ENCODE measurements at places on chromosomes 5 and 9.

DNA sequence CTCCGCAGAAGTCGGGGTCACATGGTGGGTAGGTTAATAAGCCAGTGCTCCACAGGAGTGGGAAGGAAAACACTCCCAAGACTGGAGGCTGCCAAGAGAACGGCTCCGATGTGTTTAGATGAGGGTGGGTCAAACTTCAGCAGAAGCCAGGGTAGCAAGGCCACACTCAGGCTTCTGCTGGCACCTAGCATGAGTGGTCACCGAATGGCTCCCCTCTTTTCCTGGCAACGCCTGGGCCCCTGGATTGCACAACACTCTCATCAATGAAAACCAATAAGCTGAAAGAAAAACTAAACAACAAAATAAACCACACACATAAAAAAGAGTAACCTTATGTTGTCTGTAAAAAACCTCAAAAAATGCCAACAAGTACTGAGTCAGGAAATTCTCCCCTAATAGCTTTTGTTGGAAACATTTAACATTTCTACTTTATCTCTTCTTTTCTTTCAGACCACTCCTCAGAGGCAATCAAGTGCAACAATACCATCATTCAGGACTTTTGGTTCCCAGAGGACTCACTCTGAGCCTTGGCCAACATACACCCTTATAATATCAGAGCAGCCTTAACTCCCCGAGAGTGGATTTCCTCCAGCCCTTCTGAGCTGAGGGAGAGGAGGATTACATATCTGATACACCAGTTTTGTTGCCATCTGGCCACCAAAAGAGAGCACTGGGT is 279.9 kb downstream of the ENC1 start:
- no peak for DNase-seq

- peak; percentile 59 for DNase-seq
These were observed 38.9 kb downstream of the CDH6 start for GRCh38 chr5:31232273-31232888.

- DNase-seq = no peak
These were observed 131.2 kb downstream of the FBN2 start for GRCh38 chr5:128406803-128407202.

- peak; percentile 87 for DNase-seq
These were observed 26.6 kb upstream of the CRB2 start for GRCh38 chr9:123329329-123329955.

DNA sequence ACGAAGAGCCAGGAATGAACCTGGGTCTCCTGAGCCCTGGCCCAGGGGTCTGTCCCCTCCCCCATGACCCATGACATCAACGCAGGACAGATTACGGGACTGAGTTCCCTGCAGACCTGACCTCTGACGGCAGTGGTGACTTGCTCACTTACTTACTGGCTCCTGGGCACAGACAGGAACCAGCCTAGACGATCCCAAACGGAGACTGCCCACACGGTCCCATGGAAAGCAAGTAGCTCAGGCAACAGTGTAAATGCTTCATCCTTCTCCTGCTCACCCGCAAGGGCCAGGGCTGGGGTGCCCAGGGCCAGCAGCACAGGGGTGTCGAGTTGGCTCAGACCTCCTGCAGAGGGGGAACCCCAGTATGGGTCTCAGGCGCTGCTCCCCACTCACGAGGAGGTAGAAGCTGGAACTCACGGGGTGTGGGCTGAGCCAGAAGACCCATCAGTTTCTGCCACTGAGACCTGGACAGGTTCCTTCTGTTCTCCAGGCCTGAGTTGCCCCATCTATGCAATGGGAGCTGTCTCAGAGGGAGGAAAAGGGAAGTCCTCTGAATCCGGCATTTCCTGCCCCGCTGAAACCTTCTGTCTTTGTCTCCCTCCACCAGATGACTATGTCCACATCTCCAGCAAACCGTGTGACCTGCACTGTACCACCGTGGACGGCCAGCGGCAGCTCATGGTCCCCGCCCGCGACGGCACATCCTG is 5.6 kb downstream of the ADAMTSL2 start:
- peak; percentile 71 for DNase-seq

GRCh38 chr5:3075309-3075708 is 323.8 kb upstream of the IRX2 start:
- no peak for DNase-seq

DNA sequence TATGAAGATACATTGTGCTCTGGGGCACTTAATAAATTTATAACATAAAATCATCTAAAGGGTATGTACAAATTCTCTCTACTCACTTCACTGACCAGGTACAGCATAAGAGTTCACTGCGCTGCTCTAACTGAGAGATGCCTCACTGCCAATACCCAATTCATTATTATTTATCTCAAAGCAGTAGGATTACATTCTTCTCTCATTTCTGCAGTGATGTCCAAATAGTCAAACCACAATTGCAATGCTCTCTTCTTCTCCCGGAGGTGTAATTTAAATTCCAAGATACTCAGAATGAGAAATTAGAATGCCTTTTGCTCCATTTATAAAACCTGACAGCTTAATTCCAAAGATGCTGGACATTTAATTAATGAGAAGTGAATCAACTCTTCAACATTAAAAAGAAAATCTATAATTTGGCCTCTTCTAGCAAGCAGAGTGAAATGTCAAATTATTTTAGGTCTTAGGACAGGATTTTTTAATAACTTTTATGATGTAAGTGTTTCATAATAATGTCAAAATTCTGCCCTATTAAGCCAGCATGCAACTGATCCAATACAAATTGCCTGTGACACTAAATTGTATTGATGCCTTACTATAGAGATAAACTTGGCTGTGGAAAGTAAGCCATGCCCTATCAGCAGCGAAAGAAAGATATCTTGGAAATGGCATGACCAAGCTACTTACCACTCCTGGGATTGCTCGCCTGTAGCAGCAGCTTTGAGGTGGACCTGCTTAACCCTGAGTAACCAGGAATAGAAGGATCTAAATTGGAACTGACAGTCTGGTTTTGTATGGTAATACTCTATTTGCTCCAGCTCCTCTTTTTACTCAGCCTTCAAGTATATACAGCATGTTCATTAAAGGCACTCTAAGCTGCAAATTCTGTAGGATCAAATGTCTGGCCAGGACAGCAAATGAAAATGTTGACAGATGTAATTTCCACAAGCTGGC is 374.2 kb upstream of the TYRP1 start:
- no peak for DNase-seq

Data from KBM-7 (cell line).